GM12864 (cell line): ENCODE measurements at places on chromosomes 2 and 18.

DNA sequence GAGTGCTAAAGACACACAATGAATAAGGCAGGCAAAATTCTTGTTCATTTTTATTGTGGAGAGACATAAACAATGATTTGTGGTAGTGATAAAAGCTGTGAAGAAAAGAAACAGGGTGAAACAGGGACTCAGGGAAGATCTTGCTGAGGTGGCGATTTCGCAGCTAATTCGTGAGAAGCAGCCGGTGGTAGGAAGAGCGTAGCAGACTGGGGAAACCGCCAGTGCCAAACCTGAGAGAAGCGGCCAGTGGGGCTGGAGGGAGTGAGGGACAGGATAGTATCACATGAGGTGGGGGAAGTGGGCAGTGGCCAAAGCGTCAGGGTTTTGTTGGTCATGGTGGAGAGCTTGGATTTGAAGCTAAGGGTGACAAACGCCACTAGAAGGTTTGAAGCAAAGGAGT lies 42.3 kb downstream of the TMEM178A start:
- no peak for DNase-seq

GRCh38 chr2:58032764-58033080 lies 13.9 kb upstream of the VRK2 start:
- DNase-seq, result no peak

GRCh38 chr18:31658670-31659575 lies 25.5 kb downstream of the B4GALT6 start:
- DNase-seq, result peak; percentile 70

DNA sequence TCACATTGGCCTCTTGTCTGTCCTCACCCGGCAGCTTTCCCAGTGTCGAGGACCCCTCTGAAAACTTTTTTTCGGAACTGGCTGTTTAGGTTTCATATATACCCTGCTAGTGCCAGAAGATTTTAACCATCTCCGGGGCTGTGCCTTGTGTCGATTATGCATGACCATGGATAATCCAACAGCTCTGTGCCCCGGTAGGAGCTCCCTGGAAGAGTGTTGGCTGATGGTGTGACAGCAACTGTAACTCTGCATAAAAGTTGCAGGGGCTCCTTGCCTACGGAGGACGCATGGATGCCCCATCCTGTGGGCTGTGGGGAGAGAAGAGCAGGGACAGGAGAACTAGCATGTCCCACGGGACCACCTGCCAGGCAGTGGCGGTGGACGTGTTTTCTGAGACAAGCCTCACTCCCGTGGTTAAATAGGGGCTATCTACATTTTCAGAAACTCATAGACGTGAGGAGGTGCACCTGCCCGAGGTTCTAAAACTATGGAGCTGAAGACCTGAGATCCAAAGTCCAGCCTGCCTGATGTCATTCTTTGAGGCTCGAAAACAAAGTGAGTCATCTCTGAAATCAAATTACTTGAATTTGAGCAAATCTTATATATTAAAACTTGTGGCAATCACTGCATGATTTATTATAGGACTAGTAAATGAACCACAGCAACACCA lies 437.2 kb upstream of the HS6ST1 start:
- no peak for DNase-seq

GRCh38 chr2:149573760-149574159 lies 13.8 kb downstream of the MMADHC start:
- DNase-seq, result no peak

DNA sequence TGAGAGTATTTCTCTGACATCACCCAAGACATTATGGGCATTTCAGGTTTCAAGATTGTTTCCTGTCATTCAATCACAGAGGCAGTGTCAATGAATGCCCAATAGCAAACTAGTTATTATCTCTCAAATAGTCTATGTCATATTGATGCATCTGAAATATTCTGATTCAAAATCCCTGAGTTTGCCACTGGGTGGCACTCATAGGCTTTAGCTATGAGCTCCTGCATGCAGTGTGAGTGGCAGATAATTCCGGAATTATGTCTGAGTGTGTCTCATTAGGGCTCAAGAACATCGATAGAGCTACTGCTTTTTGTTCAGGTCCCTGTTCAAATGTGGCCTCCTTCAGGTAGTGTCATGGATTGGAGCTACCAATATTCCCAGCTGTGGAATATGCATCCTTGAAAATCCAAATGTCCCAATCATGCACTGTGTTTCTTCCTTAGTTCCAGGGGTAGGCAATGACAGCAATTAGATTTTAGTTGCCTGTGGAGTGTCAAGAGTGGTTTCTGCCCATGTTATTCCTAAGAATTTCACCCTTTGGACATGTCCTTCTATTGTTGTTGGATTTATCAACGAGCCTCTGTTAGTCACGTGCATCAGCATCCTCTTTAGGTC lies 7.8 kb upstream of the OR6B3 start:
- peak; percentile 15 for DNase-seq

GRCh38 chr18:3261373-3262233 lies at the start of gene MYL12B:
Gene MYL12B (plus strand): TSS chr18:3262133. CDS start chr18:3272899, 10,766 bp downstream.
- DNase-seq, result no peak

- DNase-seq, result no peak
Observed at GRCh38 chr2:171346723-171347557, 86.8 kb downstream of the METTL8 start.

- DNase-seq, result no peak
Observed at GRCh38 chr2:43415592-43415991, 180.2 kb downstream of the THADA start.

GRCh38 chr2:85135660-85135914 lies 2.4 kb downstream of the TCF7L1 start:
- no peak for DNase-seq

- no peak for DNase-seq
Observed at GRCh38 chr2:213863541-213863940, 547.3 kb upstream of the VWC2L start.

DNA sequence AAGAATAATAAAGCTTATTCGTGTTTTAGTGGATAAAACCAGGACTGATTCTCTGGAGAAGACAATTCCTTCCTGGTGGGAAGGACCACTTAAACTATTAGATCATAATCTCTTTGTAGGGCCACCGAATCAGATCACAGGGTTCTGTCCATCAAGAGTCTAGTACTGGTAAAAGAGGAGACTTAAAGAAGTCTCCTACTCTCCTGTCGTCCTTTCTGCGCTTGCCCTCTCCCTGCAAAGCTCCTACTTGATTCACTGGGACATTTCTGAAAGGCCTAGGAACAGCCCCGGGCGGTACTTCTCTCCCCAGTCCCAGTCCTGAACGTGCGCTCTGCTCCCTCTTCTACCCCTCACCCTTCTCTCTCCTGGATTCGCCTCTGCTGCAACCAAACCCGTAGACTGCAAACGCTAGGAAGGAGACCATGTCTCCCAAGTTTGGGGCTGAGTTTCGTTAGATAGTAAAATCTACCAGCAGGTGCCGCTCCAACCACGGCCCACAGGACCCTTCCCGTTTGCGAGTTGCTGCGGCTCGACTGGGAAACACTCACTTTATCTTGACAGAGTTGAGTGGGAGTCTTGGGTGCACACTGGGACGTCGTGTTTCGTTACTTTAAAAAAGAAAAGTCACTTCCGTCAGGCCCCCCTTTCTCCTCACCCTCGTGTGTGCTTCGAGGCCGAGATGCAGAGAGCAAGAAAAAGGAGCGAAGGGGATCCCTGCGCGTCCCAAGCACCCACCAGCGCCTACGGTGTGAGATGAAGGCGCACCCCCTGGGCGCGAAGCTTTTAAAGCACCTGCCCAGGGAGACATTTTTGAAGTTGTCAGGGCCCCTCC lies 923 bp downstream of the FIGLA start:
- no peak for DNase-seq

DNA sequence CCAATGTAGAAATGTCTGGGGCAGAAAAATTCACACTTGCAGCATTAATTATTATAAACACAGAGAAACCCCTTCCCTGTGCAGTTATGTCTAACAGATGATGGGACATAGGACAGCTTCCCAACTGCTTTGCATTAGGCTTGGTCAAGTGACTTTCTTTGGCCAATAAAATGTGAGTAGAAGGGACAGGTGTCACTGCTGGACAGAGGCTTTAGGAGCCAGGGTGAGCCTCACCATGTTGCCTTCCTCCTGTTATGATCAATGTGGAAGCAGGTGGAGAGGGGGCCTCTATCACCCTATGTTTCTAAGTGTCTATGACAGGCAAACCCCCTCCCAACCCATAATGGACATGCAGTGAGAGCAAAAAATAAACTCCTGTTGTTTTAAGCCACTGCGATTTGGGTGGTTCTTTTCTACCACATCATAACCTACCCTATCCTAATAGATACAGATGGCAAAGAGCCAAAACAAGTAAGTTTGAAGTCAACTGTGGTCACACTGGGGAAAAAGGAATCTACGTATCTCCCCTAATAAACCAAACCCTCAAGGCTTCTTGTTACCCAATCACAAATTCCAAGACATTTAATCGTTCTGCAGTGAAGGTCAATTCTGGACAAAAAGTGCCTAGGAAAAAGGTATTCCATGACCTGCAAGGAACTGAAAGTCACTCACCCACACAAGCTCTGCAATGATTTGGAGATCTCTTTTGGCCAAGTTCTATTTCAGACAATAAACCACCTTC lies 28.6 kb upstream of the POU3F3 start:
- no peak for DNase-seq

- DNase-seq, result no peak
Observed at GRCh38 chr2:84496386-84496785, 19.9 kb upstream of the DNAH6 start.

DNA sequence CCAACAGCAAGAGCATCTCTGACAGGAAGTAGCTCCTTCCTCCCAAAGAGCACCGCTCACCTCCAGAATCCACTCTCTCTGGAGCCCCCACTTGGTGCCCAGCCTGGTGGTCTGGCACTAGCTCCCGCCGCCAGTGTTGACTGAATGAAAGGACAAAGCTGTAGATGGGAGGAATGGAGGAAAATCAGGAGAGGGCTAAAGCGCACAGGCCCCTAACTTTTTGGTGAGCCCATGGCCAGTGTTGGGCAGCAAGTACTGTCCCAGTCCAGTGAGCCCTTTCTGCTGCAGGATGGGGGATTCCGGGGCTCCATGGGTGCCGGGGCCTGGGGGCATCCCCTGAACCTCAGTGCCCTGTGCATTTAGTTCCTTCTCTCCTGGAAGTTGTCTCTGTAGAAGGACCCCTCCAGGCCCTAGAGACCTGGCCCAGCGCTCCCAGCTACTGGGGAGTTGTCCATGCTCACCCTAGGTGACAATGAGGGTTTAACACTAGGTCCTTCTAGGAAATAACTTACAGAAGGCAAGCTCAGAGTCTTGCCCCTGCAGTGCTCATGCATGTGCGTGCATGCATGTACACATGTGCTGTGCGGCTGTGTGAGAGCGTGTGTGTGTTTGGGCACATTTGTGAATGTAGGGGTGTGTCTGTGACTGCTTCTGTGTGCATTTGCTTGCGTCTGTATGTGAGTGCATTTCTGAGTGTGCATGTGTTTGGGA lies 33.6 kb downstream of the GLI2 start:
- no peak for DNase-seq

- DNase-seq, result no peak
Observed at GRCh38 chr2:33021542-33022227, 74.9 kb downstream of the LTBP1 start.

DNA sequence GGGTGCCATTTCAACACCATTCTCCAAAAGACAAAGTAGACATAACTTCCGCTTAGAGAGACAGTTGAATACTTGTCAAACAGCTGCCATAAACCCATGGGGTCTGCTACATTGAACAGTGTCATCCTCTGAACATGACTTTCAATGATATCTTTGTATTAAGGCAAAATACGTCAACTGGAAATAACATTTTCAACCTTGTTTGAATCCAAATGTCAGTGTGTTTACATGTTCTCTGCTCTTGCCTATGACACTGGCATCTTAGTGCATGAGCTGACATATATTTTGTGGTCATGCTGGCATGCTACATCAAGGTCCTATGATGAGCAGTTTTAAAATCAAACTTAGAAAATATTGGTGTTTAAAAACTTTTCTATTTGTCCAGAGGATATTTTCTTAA lies 1548.1 kb upstream of the LRRTM1 start:
- no peak for DNase-seq

DNA sequence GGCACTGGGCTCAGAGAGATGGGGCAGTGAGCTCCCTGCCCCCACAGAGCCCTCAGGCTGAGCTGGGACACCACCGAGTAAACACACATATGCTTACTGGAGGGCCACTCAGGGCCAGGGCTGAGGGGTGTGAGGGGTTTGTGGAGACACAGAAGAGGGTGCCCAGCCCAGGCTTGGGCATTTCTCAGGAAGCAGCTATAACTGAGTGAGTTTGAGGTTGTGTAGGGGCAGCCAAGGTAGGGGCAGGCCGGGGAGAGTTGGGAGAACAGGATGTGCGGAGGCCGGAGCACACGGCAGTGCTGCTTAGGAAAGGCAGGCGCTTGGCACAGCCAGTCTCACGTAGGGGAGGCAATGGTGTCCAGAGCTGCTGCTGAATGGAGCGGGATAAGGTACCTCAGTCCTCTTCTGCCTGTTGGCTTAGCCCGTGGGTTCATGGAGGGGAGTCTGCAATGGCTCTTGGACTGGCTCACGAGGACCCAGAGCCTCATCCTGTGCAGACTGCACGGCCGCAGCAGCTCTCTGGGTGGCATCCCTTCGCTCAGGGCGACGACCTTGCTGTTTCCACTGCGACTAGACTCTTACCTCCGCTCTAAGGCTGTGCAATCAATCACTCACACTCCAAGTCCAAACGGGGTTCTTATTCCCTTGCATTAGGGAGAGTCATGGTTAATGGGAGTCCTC lies 466.1 kb upstream of the HS6ST1 start:
- DNase-seq, result no peak

GRCh38 chr2:29659178-29659577 lies 262.2 kb downstream of the ALK start:
- no peak for DNase-seq

GRCh38 chr2:162518894-162519293 lies 175.0 kb downstream of the GCA start:
- DNase-seq, result no peak

GRCh38 chr18:24443870-24444269 lies 16.6 kb upstream of the HRH4 start:
- no peak for DNase-seq

DNA sequence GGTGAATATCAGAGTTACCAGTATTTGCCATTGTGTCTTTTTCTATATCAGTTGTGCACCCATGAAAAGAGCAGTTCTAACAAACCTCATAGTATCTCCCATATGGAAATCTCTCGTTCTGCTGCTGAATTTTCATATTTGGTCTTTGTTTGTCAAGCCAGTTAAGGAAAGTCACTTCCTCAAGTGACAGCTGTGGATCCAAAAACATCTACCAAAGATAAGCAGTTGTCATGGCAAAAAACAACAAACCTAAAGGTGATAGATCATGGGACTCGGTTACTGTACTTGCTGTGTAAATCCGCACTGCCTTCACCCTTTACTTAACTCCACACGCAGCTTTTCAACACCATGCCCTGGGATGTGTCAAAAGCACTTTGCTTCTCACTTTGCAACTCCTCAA lies 17.3 kb downstream of the BMP10 start:
- no peak for DNase-seq

DNA sequence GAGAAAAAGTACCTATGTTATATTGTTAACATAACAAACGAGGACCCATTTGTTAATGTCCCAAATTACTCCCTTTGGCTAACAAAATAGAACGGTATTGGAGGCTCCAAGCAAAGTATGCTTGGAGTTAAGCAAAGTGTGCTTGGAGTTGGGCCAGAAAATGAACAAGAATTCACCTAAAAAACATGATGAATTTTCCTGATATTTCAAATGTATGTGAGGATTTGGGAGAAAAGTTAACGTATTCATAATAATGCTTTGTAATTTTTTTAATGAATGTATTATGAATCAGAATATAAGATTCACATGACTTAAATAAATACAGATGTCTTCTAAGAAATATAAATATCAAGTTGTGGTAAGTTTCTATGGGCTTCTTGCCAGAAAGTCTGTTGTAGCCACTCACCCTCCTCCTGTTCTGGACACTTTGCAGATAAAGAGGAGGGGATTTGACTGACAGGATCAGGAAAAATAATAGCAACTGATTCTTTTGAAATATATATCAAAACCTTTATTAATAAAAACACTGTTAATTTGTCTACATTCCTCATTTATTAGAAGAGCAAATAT lies 423.7 kb upstream of the MMADHC start:
- no peak for DNase-seq
